ENCODE measurements at places on chromosomes 5 and 9.

GRCh38 chr9:126809068-126809467, 4.2 kb downstream of the ZBTB43 start:
- DNase-seq, result no peak

DNA sequence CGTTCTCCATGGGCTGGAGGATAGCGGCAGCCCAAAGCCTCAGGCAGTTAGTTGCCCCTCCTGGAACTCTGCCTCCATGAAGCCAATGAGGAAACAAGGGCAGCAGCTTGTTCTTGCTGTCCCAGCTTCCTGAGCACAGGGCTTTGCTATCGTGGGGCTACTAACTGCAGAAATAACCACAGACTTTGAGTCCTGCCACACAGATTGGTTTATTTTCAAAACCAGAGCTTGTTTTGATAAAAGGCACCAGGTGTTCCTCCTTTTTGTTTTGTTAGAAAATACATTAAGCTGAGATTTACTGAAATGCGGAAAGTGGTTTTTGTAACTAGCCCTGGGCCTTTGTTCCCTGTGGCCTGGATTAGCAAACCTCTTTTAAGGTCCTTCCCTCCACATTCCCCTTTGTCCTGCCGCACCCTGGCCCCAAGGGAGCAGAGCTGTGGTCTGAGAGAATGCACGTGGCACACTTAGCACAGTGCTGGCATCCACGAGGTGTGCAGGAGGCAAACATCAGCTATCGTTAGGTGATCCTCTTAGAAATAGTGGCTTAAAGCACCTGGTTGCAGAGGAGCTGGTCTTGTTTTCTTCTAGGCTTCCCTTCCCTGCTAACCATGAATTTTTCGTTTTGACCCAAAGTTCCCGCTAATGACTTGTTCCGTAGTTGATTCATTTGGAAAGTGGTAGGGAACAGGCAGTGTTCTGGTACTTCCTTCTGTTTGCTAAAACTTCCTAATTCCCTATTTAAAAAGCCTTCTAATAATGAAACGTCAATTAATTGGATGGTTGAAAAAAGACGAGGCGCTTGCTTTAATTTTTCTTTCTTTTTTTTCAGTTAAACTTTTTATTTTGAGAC, 21.5 kb downstream of the MVB12B start:
- no peak for DNase-seq

- no peak for DNase-seq
These were observed 33.1 kb downstream of the NNT start for GRCh38 chr5:43636076-43636475.

DNA sequence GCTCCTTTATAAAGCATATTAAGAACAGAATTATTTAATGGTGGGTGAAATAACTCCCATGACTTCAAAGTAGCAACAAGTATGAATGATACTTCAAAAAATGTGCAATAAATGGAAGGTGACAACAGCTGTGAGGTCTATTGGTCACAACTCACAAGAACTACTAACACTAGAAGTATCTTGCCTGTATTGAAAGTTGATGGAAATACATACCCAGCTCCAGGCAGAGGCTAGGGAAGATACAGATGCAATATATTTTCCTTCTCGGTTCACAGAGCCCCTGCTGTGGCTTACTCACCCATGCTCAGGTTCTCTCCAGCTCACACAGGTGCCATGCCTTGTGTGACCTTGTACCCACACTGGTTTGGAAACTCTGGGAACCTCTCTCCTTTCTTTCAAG, 133.8 kb downstream of the LIFR start:
- DNase-seq, result no peak

- DNase-seq, result no peak
These were observed 30.6 kb downstream of the MAP1B start for GRCh38 chr5:72137826-72138409.

DNA sequence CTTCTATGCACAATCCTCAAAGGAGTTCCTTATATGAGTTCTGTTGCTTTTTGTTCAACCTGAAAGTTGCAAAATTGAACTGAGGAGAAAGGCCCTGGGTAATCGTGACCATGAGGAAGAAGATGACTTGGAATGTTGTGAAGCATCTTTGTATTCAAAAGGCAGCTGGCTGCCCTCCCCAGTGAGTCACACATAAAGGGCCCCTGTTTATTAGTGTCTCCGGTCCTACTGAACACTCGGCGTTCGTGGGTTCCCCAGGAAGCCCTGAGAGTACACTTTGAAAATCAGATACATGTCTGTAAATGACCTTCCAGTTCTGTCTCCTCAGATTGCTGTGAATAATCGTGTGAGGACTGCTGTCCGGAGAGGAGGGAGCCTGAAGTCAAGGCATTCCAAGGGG, 73.6 kb downstream of the C9orf153 start:
- no peak for DNase-seq

DNA sequence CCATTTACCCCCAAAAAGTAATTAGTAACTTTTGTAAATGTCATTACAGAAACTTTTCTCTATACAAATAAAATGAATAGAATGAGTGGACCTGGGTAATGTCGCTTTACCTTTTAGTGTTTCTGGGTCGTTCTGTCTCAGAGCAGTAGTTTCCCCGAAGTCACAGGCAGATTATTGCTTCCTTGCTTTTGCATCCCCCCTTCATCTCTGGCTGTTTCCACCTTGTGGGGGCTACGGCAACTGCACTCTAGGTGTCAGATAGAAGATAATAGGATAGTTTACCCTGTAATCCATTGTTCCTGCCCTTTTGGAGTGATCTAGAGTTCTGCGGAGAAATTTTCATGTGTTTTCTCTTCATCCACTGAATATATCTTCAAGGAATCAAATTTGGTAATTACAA, 68.7 kb downstream of the PRR16 start:
- DNase-seq, result no peak

- DNase-seq, result no peak
These were observed 765.3 kb upstream of the ADAMTS16 start for GRCh38 chr5:4374866-4375265.
